BE2C (cell line): ENCODE measurements at places on chromosomes 11 and 22.

- no peak for DNase-seq
Observed at GRCh38 chr22:29665486-29665885, 54.3 kb upstream of the CABP7 start.

GRCh38 chr11:86160541-86161149 lies 83.9 kb upstream of the EED start:
- DNase-seq = no peak

DNA sequence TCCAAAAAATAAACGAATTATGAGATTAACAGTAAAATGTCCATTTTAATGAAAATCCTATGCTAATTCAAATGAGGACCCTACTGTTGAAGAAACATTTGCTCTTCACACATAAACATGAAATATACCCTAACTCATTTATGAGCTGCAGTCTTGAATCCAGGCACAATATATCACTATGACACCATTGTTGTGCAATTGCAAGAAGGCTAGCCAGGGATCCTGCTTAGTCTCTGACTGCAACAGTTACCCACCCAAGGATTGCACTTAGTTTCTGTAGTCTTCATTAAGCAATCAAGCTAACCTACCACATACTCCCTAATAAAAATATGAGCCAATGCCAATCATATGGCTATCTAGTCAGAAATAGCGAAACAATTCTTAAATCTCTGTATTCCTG lies 981.0 kb upstream of the FAT3 start:
- DNase-seq = no peak

- no peak for DNase-seq
Observed at GRCh38 chr11:102158164-102158735, 48.0 kb downstream of the YAP1 start.

DNA sequence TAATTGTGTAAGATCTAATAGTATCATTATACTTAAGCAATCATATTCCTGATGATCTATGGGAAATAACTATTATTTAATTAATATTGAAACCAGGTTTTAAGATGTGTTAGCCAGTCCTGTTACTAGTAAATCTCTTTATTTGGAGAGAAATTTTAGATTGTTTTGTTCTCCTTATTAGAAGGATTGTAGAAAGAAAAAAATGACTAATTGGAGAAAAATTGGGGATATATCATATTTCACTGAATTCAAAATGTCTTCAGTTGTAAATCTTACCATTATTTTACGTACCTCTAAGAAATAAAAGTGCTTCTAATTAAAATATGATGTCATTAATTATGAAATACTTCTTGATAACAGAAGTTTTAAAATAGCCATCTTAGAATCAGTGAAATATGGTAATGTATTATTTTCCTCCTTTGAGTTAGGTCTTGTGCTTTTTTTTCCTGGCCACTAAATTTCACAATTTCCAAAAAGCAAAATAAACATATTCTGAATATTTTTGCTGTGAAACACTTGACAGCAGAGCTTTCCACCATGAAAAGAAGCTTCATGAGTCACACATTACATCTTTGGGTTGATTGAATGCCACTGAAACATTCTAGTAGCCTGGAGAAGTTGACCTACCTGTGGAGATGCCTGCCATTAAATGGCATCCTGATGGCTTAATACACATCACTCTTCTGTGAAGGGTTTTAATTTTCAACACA lies 6.4 kb downstream of the BIRC3 start:
- no peak for DNase-seq

DNA sequence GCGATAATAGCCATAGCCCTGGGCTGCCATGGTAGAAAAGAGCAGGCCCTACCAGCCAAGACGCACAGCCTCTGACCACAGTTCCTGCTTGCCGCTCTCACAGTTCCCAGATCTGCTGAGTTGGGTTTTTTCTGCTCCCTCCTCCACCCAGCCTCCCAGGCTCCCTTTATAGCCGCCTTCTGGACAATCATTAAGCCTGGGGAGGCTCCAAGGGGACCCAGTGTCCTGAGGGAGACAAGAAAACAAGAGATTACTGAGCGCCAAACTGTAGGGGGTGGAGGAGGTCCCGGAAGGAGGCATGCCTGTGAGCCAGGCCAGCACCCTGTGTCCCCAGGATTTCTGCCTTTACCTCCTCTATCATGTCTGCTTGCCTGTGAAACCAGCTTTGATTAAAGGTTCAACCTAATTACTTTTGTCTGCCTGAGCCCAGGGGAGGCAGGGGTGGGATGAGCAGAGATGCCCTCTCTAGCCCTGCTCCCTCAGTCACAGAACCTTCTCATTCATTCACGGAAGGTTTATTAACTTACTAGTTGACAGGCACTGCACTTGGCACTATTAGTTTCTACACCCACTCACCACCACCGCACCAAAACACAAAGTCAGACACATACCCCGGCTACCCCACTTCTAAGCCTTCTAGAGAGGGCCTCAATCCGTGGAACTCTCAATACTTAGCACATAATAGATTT lies 1.2 kb downstream of the SLC37A4 start:
- DNase-seq = no peak

DNA sequence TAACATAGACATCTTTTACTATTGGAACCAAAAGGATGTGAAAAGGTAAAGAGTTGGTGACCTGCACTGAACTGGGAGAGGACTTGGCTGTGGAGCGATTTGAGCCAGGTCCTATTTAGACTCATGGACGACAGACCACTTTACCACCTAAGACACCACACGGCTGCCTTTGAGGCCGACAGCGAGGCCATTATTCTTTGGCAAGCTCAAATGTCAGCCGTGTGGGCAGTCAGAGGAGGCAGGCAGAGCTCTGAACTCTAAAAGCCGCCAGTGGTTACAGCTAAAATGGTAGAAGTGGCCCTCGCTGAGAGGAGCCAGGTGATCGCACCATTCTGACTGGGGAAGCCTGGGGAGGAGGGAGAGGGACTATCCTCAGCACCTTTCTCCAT lies 50.5 kb downstream of the SCUBE1 start:
- DNase-seq = no peak

DNA sequence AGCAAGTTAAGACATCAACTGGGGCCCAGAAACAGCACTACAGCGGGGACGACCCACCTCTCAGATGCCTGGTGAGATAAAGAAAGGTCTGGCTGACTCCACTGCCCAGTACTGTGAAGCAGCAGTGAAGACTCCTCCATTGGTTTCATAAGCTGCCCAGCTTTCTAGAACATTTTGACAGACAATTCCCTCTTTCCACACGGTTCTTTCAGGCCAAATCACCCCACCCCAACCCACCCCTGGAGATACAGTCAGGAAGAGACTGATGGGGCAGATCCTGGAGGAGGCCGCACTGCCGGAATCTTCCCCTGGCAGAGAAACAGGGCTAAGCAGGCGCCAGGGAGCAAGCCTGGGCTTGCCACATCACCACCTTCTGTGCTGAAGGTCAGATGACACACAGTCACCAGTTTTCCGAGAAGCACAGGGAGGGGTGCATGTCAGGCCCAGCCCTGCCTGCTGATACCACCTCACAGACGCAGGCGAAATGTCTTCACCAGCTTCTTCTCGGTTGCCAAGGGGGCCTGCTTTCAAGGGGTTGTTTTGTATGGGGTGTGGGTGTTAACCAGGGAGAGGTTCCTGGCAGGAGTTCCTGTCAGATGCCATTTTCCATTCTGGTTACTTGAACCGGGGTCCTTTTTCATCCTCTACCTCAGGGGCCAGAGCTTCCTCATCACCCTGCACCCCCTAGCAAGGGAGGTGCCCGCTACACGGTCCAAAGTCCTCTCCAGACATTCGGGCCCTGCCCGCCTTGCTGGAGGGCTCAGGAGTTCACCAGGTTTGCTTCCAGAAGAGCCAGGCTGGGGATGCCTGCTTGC lies 1.4 kb upstream of the NEAT1 start:
- DNase-seq = peak; percentile 73

GRCh38 chr11:46741600-46742484 lies 22.8 kb downstream of the F2 start:
- no peak for DNase-seq

DNA sequence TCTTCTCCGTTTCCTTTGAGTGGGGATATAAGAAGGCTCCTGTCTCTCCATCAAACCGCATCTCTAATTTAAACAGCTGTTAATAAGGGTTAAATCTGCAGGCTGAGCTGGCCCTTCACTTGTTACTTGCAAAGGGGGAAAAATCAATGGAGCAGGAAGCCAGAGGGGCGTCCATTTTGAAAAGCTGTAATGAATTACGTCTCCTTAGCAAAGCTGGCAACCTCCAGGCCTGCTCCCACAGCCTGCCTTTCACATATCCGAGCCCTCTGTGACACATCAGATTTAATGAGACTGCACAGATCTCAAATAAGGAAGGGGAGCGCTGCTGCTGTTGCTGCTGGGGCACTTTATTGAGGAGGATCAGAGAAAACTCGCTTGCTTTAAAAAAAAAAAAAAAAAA lies 320.8 kb downstream of the BLID start:
- DNase-seq = peak; percentile 14

DNA sequence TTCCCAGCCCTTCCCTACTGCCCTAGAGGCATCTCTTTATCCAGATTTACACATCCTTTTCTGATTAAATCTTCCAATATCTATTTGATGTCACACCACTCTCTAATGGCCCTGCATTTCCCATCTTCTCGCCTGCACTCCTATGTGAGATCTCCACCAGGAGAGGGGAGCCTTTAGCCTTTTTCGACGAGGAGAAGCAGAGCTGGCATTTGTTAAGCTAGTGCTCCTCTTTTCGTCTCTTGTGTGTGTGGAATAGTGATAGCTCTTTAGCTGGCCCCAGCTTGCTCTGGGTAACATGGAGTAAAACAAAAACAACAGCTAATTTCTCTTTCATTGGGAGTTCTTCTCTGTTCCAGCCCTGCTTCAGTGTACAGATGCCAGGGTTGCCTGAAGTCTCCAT lies 536.5 kb downstream of the NTM start:
- no peak for DNase-seq

DNA sequence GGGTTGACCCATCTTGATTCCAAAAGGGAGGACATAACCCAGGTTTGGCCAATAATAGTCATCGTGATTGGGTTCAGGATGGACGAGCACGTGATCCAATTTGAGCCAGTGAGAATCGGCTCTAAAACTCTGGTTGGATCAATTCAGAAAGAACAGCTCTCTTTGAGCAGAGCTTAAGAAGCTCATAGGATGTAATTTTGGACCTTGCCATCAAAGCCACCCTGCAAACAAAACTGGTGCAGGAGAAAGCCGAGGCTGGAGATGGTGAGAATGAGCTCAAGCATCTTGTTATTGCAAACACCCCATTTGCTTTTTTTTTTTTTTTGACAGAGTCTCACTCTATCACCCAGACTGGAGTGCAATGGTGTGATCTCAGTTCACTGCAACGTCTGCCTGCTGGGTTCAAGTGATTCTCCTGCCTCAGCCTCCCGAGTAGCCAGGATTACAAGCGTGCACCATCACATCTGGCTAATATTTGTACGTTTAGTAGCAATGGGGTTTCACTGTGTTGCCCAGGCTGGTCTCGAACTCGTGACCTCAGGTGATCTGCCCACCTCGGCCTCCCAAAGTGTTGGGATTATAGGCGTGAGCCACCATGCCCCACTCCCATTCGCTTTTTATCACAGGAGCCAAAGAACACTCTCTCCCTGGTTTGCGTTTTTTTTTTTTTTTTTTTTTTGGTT lies 13.8 kb upstream of the MIAT start:
- DNase-seq = no peak

DNA sequence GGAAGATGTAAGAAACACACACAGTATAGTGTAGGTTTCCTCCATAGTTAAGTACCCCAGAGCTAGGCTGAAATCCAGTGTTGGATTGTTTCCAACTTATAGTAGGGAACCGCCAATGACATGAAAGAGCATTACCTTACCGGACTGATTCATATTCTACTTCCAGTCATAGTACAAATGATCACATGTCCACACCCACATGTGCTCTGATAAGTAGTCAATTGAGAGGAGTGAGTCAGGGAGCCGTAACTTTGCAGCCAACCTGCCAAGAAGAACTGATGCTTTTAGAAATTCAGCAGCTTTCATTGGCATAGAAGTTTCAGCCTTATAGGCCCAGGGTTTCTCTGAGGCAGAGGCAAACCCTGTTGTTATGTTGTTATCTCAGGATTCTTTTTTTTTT lies 240.6 kb downstream of the ETS1 start:
- DNase-seq = no peak

GRCh38 chr11:124896821-124897391 lies 759 bp downstream of the ROBO4 start:
- DNase-seq = no peak

GRCh38 chr11:117187428-117187798 lies 8.9 kb downstream of the SIDT2 start:
- no peak for DNase-seq

DNA sequence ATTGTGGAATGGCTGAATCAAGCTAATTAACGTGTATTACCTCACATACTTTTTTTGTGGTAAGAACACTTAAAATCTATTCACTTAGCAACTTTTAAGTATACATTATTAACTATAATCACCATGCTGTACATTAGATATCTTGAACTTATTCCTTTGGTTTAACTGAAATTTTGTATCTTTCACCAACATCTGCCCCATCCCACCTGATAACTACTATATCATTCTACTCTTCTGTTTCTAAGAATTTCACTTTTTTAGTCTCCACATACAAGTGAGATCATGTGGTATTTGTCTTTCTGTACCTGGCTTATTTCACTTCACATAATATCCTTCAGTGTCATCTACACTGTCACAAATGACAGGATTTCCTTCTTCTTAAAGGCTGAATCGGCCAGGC lies 17.1 kb upstream of the VWA5A start:
- no peak for DNase-seq

- no peak for DNase-seq
Observed at GRCh38 chr22:29443861-29444792, 5.7 kb downstream of the RFPL1 start.

GRCh38 chr11:134349109-134349801 lies 17.5 kb downstream of the GLB1L2 start:
- DNase-seq = no peak

GRCh38 chr22:27877501-27877900 lies 41.6 kb downstream of the PITPNB start:
- no peak for DNase-seq

DNA sequence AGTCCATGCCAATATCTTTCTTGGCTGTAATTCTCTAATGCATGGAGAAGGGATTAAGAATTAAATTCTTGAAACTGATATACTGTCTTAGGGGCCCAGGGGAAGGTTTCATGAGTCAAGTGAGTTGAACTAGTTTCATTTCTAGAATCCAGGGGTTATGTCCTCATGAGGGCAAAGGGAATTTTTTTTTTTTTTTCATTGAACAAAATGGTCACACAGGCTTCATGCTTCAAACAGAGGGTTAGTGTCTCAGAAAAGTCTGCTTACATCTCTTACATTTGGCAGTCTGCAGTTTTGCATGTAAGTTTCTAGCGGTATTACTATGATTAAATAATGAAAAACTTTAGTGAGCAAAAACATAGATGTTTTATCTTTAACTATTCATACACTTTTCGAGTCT lies 32.9 kb downstream of the PPME1 start:
- DNase-seq = no peak

GRCh38 chr11:77467233-77467632 lies 6.7 kb downstream of the PAK1 start:
- DNase-seq = no peak

GRCh38 chr22:45468872-45469271 lies 33.8 kb upstream of the FBLN1 start:
- DNase-seq = no peak

DNA sequence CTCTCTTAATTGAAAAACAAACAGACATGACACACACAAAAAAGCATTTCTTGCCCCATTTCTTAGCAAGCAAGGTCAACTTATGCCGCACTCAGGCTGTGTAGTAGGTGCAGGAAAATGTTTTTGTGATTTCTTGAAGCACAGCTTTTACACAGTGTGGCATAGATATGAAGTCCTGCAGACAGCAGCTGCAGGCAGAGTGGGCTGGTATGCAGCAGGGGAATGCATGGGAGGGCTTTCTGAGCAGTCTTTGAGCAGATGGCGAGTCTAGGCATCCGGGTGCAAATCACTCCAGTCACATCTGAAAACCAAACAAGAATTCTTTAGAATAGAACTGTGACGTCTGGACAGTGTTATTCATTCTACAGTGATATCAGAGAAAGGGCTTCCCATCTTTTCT lies 87.5 kb downstream of the BLID start:
- DNase-seq = no peak
